ENCODE measurements at places on chromosomes 2 and 18.

GRCh38 chr2:2542966-2543611 lies 212.0 kb upstream of the MYT1L start:
- no peak for DNase-seq

DNA sequence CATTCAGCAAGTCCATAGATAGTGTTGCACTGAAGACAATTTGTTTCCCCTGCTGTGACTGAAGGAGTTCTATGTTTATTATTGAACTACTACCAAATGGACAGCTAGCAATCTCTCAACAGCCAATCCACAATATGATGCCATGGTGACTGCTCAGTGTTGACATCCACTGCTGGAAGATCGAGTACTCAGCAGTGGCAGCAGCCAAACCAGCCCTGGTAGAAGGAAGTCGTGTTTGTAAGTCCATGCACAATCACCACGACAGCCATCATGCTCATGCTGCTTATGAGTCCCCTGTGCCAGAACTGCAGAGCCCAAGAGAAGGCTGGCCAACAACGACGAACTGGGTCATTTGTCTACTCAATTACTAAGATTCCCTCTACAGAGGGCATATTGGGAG lies 66.4 kb downstream of the OSR1 start:
- no peak for DNase-seq

DNA sequence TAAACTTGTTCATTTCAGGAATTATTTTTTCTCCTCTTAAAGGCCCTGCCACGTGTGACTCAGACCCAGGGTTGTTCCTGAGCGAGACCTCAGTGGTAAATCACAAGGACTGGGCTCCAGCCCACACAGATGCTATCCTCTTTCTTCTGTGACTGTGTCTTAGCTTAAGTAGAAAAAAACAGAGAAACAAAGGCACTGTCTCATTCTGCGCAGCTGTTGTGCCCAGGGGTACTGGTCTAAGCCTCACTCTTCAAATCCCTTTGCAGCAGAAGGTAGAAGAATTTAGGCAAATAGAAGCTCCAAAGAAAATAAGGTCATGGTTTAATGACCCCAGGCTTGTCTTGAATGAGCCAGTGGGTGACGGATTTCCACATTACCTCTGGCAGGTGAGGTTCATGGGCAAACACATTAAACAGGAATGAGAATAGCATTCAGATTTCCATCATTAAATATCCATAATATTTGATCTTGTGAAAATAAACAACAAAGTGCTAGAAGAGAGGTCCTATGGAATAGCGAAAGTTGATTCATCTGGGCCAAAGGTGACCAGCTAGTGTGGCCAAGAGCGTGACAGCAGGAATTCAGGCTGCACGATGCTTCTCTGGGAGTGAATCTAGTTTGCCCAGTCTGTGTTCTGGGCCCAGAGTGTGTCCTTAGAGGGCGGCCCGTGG lies 63.3 kb downstream of the LIPG start:
- DNase-seq: no peak

- no peak for DNase-seq
Observed at GRCh38 chr18:70523035-70523791, 234.4 kb downstream of the SOCS6 start.

DNA sequence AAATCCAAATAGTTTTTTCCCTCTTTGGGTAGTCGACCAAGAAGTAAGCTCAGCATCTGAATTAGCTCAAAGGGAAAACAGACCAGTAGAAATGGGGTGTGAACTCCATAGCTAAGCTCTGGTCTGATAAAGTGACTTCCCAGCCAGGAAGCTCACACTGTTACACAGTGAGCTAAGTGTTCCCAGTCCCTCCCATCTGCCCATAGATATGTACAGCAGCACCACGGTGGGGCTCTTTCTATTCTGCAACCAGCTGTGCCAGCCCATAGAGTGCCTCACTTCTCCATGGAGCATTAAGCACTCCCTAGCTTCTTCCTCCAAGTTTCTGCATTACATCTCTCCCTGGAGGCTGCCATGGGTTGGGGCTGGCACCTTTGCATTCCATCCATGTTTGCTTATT lies 27.6 kb upstream of the NEMP2 start:
- no peak for DNase-seq

- DNase-seq: no peak
Observed at GRCh38 chr2:119250718-119251290, 27.2 kb downstream of the STEAP3 start.

GRCh38 chr2:227545990-227546389 lies 52.7 kb upstream of the SCYGR2 start:
- no peak for DNase-seq

- no peak for DNase-seq
Observed at GRCh38 chr2:55277310-55277709, 8.3 kb upstream of the MTIF2 start.

DNA sequence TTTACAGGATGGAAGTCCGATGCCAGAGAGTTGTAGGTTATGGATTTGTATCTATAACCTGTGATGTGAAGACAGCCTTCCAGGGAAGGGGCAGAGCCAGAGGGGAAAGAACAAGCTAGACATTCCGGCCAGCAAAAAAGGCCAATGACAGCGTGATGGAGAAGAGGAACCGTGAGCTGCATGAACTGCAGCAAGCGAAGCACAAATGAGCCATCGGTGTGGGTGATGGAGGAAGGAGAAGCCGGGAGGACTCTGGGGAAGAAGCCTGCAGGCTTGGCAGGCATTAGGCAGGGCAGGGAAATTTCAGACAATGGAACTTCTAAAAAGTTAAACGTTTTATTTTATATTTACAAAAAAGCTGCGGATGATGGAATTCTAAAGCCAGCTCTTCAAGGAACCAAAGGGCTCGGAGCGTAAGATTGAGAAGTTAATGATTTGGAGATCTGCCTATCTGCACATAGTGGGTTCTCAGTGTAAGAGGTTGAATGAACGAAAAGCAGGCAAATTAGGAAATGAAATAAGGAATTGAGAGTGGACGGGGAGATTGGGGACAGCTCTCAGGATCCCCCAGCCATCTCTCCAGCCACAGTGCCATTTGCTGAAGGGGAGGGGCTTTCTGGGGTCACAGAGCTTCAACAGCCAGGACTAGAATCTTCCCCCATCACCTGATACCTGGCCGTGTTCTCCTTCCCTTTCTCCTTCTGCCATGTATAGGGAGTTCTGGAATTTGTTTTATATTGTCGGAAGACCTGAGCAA lies 28.4 kb downstream of the NGEF start:
- no peak for DNase-seq

DNA sequence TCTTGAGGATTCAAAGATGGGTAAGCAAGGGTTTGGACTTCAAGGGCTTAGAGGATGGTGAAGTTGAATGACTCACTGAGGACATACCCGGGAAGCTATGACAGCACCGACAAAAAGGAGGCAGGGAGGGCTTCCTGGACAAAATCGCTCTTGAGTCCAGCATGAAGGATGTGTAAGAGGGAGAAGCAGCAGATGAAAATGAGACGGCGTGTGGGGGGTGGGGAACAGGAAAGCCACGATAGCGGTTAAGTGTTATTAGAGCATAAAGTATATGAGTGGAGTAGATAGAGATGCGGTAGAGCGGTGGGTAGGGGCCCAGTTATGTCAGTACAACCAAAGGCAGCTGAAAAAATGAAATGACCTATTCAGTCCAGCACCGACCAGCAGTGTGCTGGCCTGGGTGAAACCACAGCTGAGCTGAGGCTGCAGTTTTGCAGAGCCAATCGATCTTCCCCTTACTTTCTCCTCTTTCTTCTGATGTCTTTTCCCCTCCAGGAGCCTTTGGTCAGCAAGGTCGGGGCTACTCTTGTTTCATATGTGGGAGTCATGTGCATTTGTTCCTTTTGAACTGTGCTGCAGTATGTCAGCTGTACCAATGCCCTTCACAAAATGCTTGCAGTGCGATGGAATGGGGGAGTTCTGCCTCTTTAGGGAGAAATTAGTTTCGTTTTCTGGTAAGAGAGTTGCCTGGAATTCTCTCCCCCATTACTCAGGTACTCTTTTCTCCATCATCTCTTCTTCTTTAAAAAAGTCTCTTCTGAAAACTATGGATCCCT lies 2.0 kb upstream of the THUMPD2 start:
- DNase-seq: no peak

GRCh38 chr2:40554665-40555294 lies 102.9 kb upstream of the SLC8A1 start:
- no peak for DNase-seq

- DNase-seq: no peak
Observed at GRCh38 chr2:204670124-204670523, 124.8 kb downstream of the PARD3B start.
